ENCODE measurements at places on chromosomes 7 and 10.

GRCh38 chr10:85643845-85644525 is 722.6 kb downstream of the GRID1 start:
- no peak for DNase-seq

DNA sequence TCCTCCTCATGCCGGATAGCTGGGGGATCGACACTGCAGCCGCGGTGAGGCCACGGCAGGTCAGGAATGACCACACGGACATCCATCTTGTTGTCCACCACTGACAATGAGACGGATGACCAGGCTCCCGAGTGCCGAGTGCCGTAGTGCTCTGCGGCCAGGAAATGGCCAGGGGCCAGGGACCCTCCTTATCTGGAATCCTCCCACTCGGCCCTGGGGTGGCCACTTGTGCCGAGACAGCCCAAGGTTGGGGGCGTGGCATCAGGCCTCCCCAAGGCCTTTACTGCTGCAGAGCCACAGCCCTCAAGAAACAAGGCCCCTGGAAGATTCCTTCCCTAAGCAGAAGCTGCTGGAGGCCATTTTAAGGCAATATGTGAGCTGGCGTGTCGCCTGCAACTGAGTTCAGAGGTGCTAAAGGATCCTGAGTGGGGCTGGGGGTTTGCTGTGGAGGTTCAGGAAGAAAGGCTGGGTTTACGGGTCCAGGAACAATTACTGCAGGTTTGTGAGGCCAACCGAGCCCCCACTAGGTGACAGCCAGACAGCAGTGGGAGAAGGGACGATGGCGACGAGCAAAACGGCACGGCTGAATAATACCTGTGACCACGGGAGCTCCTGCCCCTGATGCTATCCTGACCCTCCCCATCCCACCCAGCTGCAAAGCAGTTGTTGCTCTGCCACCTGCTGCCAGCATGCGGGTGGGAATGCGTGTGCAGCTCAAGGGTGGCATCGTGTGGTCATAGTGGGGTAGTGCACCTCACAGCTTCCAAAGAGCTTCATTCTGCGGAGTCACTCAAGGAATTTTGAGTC is 31.6 kb upstream of the LEP start:
- peak; percentile 50 for DNase-seq

DNA sequence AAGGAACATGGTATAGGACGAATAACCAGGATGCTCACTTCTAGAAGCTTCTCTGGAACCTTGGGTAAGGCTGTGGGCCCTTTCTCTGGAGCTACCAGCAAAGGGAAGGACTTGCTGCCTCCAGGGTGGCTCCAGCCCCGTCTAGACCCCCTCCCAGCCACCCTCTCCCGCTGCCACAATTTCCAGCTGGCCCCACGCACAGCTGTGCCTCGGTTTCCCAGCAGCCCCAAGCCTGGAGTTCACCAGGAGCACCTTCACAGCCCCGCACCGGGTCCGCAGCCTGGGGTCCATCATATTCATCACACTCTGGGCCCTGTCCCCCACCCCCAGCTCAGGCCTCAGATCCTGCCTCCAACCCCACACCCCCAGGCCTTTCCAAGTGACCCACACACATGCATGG is 35.6 kb upstream of the GTF2IRD1 start:
- DNase-seq = no peak

GRCh38 chr7:23600236-23600635 is 3.1 kb downstream of the CCDC126 start:
- no peak for DNase-seq

GRCh38 chr7:155456738-155457543 is 988 bp upstream of the EN2 start:
- DNase-seq = no peak

DNA sequence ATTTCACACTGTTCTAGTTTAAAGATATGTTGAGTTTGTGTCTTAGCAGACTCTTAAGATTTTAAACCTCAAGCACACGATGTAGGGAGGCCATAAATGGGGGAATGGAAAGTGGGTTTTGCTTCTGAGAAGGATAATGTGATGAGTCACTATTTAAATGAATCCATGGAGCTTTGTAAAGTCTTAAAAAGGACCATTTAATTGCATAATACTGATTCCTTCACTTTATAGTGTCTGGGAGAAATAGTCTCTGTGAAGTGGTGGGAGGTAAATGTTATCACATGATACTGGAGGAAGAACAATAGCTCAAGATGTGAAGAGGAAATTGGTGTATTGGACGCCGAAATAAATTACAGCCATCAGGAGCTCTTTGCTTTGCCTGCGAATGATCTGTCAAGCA is 84.0 kb upstream of the MYO3A start:
- no peak for DNase-seq

- DNase-seq = no peak
Observed at GRCh38 chr10:102814453-102814871, 22.8 kb downstream of the CYP17A1 start.

DNA sequence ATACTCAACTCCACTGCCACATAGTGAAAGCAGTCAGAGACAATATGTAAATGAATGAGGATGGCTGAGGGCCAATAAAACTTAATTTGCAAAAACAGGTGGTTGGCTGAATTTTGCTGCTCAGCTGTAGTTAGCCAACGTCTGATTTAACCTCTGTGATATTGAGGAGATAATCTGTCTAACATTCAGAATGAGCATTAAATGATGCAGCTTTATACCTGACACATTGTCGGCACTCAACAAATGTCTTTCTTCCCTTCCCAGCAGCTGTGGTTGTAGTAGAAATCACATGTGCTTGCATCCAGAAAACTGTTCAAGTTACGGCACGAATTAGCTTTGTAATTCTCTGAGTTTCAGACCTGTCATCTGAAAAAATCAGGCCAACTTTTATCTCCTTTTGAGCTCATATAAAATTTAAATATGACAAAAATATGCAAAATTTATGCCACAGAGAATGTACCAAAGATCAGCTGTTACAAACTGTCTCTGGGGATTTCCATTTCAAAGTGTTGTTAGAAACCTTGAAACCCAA is 1239.7 kb downstream of the GATA3 start:
- DNase-seq = no peak

- DNase-seq = no peak
Observed at GRCh38 chr10:132565516-132566209, 28.1 kb downstream of the INPP5A start.

DNA sequence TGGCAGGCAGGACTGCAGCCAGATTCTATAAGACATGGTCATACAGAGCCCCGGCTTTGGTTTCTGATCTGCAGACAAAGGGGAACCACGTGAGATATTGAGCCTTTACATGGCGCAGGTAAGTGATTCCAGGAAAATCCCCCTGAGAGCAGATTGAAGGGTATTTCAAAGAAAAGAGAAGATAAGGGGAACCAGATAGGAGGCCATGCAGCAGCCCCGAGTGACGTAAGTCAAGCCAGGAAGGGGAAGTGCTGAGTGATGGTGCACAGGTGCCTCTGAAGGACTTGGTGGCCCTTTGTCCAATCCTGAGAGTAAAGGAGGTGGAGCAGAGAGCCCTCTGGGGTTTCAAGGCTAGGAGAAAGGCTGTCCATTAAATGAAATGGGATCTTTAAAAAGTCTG is 329.0 kb downstream of the ACTR3B start:
- DNase-seq = no peak

- no peak for DNase-seq
Observed at GRCh38 chr7:1160670-1161021, 650 bp upstream of the ZFAND2A start.

DNA sequence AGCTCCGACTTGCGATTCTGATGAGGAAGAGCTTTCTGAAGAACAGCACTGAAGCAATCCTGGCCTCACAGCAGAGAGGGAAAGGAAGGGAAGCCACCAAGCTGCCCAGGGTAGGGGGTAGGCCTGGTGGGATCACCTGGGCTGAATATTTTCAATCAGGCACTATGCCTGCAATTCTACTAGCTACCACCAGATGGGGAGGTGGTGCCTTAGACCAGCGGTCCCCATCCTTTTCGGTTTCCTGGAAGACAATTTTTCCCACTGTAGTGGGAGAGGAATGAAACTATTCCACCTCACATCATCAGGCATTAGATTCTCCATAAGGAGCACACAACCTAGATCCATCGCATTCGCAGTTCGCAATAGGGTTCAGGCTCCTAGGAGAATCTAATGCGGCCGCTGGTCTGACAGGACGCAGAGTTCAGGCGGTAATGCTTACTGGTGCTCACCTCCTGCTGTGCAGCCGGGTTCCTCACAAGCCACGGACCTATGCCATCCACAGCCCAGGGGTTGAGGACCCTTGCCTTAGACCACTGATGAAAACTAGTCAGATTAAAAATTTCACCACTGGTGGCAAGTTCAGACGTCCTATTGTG is 2.7 kb downstream of the LRRC20 start:
- no peak for DNase-seq

DNA sequence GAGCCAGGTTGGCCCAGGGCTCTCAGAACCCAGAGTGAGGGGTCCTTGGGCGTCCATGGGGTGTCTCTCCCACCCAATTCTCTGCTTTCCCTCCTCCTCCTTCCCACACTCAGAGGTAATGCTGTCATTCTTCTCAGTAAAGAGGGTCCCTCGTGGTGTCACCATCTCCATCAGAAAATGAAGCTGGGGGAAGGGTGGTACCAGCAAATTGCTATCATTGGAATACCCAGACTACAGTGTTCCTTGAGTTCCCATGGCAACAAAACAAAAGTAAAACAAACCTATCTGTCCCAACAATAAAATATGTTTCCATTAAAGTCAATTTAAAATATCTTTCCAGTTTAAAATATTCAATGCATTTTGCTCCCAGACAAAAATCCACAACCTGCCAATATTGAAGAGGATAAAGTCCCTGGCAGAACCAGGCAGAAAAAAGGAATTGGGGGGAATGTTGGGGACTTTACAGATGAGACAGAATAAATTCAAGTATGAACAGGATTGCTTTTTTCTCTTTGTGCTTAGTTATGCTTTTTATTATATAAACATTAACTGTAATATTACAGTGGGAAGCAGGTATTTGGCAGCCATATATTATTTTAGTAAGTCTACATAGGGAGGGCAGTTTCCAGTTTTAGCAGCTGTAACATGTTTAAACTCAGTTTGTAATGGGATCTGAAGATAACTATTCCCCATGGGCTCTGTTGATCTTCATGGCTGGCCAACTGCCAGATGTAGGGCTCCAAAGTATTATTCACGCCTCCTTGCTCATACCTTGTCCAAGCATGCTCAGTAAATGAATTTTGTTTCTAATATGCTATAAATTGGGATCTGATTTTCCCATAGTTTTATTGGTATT is 182.1 kb downstream of the ARID5B start:
- DNase-seq = no peak

- DNase-seq = no peak
Observed at GRCh38 chr10:80555415-80555814, 17.7 kb downstream of the SH2D4B start.

DNA sequence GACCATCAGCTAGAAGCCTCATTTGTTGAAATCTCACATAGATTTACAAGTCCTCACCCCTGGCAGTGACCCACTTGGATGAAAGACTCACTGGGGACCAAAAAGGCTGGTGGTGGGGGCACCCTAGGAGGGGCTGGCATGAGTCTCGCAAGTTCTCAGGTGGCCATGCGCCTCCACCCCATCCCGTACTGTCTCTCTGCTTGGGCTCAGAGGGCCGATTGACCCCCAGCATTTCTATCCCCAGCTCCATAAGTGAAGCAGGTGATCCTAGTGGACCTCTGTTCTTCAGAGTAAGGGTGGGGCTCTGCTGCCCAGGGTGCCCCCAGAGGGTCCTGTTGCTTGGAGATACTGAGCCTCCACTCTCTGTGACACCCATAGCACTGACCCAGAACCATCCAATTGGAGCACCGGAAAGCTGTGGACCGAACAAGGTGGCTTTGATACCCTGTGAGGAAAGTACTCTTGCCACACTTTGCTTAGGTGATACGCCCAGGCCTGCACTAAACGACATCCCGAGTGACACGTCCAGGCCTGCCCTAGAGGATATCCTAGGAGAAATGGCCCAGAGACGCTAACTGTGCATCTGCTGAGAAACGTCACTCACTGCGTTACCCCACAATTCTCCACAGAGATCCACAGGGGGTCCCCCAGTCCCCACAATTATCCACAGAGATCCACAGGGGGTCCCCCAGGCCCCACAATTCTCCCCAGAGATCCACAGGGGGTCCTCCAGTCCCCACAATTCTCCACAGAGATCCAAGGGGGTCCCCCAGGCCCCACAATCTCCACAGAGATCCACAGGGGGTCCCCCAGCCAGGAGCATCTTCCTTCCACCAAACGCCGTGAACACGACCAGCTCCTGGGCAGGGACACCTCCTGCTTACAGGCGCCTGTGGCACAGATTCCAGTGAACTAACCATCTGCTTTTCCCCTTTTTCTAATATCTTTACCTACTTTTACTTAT is 262.9 kb downstream of the PTPRN2 start:
- no peak for DNase-seq

- DNase-seq = no peak
Observed at GRCh38 chr7:2208712-2209111, 24.0 kb downstream of the MAD1L1 start.

GRCh38 chr10:114821915-114822443 is 399 bp downstream of the FHIP2A start:
- no peak for DNase-seq

- DNase-seq = no peak
Observed at GRCh38 chr10:82498976-82499375, 624.0 kb downstream of the NRG3 start.

DNA sequence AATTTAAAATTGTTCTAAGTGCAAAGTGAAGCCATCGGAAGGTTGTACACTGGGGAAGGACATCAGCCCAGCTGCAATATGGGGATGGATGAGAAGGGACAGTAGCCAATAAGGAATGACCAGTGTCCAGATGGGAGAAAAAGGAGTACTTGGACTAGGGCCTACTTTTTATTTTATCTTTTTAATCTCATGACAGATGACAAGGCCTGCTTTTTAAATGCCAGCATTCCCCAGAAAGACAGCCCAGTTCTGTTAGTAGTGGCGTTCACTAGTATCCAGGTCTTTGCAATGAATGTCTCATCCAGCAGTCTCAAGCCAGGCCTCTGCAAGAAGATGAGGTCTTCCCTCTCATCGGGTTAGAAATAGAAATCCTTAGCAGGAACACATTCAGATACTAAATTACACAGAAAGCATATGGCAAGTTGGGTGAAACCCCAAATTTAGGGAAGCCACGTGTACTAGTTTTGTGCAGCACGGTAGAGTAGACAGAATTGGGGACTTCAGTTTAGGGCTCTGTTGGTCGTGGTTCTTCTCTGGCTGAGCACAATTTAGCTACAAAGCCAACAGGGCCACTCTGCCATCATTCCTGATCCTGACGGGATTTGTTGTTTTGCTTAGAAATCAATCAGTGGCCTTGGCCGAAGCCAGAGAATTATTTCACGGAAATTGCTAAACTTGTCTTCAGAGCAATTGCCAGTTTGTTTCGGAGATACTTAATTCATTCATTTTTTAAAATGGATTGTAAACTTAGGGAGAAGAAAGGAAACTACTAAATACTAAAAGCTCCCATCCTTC is 227.8 kb downstream of the ARHGAP21 start:
- DNase-seq = no peak

- no peak for DNase-seq
Observed at GRCh38 chr10:125591886-125592285, 91.1 kb downstream of the TEX36 start.

GRCh38 chr7:151051108-151051507 is 2.8 kb downstream of the ASIC3 start:
- DNase-seq = no peak

GRCh38 chr10:32419615-32420014 is 26.3 kb upstream of the CCDC7 start:
- DNase-seq = no peak
